ENCODE measurements at places on chromosomes 6 and 20. TPM values are rescaled to one million over a fixed set of nuclear protein-coding genes. Genes with fewer than 3 reads are reported as not detected.

C6orf15 gene
- total RNA-seq, result not detected

RSPH3 gene
- total RNA-seq, result 7.8 TPM

LGSN gene
- total RNA-seq, result not detected

PDE7B gene
- 13.2 TPM for total RNA-seq

C20orf141 gene
- not detected for total RNA-seq

CALHM4 gene
- not detected for total RNA-seq

DSP gene
- 6.7 TPM for total RNA-seq

SLC2A10 gene
- 49.0 TPM for total RNA-seq

RIMS4 gene
- 2.4 TPM for total RNA-seq
